Thoracic aorta (tissue), 2 donors: ENCODE measurements at places on chromosomes 3 and 15. TPM values are rescaled to one million over a fixed set of nuclear protein-coding genes. Genes with fewer than 3 reads are reported as not detected.

DNA sequence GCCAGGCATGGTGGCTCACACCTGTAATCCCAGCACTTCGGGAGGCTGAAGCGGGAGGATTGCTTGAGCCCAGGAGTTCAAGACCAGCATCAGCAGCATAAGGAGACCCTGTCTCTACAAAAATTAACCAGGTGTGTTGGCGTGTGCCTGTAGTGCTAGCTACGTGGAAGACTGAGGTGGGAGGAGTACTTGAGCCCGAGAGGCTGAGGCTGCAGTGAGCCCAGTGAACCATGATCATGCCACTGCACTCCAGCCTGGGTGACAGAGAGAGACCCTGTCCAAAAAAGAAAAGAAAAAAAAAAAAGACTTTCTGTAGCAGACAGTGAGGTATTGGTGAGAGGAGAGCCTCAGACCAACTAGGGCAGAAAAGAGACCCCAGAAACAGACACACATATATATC lies 263.8 kb downstream of the XXYLT1 start:
- no peak for DNase-seq
- no peaks in the 10 kb centered on the region for H3K27me3 ChIP-seq
- no peaks in the 10 kb centered on the region for H3K4me1 ChIP-seq
- no peaks in the 10 kb centered on the region for H3K36me3 ChIP-seq
- H3K27ac ChIP-seq, result no peak overlapping the region

DNA sequence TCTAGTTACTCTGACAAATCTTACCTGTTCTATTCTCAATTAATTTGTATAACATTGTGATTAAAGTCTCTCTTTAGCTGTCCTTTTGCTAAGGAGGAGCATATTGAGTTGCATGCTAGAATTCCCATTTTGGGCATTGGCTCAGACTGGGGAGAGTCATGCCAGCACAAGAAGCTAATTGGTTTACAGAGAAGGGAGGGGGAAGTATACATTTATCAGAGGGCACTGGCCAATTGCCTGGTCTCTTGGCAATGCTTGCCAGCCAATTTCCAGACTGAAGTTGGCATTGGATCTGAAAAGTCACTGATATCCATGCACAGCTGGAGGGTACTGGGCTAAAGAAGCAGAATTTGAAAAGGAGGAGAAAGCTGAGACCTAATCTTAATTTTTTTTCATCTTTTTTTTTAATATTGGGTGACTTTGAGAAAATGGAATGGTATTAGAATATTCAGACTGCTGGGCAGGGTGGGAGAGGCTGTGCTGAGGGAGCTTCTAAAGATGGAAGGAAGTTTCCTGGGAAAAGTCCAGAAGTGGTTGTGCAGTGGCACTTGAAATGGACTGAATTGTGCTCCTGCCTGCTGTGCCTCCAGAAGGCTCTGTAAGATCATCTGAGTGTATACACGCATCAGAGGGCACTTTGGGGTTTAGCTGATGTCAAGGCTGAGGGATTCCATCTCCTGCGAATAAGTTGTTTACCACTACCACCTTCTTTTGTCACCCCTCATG lies 365.2 kb upstream of the DPH6 start:
- H3K27ac ChIP-seq, result no peak overlapping the region
- H3K36me3 ChIP-seq, result no peaks in the 10 kb centered on the region
- H3K4me1 ChIP-seq, result no peaks in the 10 kb centered on the region

DNA sequence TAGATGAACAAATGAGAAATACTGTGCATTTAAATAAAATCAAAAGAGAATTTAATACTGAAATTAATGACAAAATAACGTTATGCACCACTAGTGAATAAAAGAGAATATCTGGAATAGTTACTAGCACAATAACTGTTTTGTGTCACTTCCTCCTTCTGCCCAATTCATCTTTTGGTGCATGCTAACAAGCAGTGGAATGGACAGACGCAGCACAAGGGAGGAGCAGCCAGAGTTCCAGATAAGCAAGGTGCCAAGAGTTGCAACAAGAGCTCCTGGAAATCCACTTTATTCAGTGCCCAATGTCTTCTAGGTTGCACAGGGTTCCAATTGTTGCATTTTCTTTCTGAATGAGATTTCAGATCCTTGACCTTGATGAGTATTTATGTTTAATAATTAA lies 66.5 kb upstream of the PLXND1 start:
- H3K27ac ChIP-seq, result no peak overlapping the region
- H3K4me3 ChIP-seq, result no peak overlapping the region

- H3K36me3 ChIP-seq, result peaks cover 4% of the 10 kb centered on the region
- H3K4me3 ChIP-seq, result no peak overlapping the region
- peaks cover 5% of the 10 kb centered on the region for H3K4me1 ChIP-seq
- H3K27me3 ChIP-seq, result no peaks in the 10 kb centered on the region
- no peak overlapping the region for H3K27ac ChIP-seq
Measured at GRCh38 chr3:16355828-16356227, 90.8 kb downstream of the OXNAD1 start.

DNA sequence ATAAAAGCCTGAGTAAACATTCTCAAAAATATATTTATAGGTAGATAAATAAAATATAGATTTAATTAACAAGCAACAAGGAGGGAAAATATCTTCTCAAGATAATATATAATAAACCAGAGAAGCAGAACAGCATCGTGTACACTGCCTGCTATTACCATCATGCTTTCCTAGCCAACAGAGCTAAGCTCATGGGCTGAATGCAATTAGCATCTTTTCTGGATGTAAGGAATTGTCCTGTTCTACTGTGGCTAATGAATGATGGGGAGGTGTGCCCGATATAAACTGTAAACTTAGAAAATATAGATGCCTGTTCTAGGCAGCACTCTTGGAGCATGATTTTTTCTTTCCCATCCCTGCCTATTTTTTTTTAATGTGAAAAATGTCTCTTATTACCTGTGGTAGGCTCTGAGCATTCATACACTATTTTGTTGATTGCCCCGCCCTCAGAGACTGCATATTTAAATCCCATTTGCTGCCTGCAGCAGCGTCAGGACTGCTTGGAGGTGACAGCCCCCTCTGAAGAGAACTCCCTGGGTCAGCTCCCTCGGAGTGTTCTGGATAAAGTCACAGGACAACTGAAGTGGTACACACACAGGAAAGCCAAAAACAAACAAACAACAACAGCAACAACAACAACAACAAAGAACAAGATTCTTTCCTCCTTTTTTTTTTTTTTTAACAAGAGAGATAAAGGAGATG lies 312.3 kb downstream of the SATB1 start:
- no peaks in the 10 kb centered on the region for H3K27me3 ChIP-seq
- no peak for DNase-seq
- H3K4me3 ChIP-seq, result no peak overlapping the region
- no peaks in the 10 kb centered on the region for H3K4me1 ChIP-seq

DNA sequence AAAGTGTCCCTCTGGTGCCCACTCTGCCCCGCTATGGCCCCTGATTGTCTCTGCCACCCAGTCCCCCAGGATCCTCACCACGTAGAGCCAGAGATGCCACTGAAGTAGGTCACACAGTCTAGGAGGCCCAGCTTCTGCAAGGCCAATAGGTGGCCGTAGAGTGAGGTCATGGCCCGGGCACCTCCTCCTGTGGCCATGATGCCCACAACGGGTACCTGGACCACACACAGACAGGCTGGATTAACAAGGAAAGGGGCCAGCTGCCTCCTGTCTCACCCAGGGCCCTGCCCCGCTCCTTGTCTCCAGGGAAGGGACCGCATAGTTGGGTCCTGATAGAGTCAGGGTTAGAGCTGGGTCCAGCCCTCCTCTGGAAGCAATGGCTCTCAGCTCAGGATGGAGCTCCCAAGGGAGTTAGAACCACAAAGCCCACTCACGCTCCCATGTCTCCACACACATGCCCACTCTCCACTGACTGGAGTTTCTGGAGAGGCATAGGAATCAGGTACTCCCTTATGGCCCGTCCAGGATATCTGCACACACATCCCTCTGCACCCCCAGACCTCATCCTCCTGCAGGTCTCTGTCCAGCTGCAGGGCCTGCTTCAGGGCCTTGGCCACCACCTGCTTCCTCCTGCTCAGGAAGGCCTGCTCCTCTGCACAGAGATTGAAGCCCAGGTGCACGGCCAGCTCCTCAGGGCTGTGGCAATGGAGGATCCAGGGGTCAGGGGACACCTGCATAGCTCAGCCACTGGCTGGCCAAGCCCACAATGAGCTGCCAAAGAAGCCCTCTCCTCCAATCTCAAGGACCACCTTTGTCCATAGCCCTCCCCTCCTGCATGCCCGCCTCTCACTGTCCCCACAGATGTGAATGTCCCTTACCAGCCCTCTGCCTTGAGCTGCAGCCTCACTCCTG lies 13.2 kb downstream of the PLA2G4D start:
- no peaks in the 10 kb centered on the region for H3K36me3 ChIP-seq
- no peak overlapping the region for H3K4me3 ChIP-seq
- no peaks in the 10 kb centered on the region for H3K27me3 ChIP-seq
- no peaks in the 10 kb centered on the region for H3K4me1 ChIP-seq
- DNase-seq, result no peak
- no peak overlapping the region for H3K27ac ChIP-seq

DNA sequence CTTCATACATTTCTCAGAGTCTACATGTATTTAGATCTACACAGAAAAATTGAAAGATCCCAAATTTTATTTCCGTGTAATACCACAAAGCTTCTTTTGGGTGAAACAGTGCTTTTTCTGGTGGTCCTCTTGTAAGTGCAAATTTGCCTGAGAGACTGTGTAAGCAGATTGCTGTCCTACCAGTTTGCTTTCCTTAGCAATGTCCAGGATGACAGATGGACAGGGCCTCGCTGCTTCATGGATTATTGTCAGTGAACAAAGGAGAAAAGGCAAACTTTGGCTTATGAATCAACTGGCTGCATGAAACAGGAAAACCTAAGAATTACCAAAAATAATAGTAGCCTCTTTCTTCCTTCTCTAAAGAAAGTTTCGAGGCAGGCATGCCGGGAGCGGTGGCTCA lies 82.6 kb upstream of the UBE2E1 start:
- no peaks in the 10 kb centered on the region for H3K36me3 ChIP-seq
- no peaks in the 10 kb centered on the region for H3K4me1 ChIP-seq
- H3K4me3 ChIP-seq, result no peak overlapping the region

- H3K27me3 ChIP-seq, result no peaks in the 10 kb centered on the region
- H3K4me1 ChIP-seq, result no peaks in the 10 kb centered on the region
- no peak for DNase-seq
- no peaks in the 10 kb centered on the region for H3K36me3 ChIP-seq
- no peak overlapping the region for H3K4me3 ChIP-seq
Measured at GRCh38 chr3:1752205-1752604, 346.5 kb upstream of the CNTN4 start.

- H3K27me3 ChIP-seq, result no peaks in the 10 kb centered on the region
- no peak for DNase-seq
- H3K4me1 ChIP-seq, result no peaks in the 10 kb centered on the region
- H3K4me3 ChIP-seq, result no peak overlapping the region
- no peak overlapping the region for H3K27ac ChIP-seq
- H3K36me3 ChIP-seq, result no peaks in the 10 kb centered on the region
Measured at GRCh38 chr3:154745929-154746328, 315.9 kb upstream of the GPR149 start.

Gene MUC13
- total RNA-seq, result not detected

Gene SOX14
- total RNA-seq, result not detected

Gene EPHA6
- 3.2 TPM for total RNA-seq

Gene LRIG1
- 131 TPM for total RNA-seq

Gene ANKUB1
- not detected for total RNA-seq

Gene RNF123
- 29.4 TPM for total RNA-seq
